ENCODE measurements at places on chromosomes 1 and 21. TPM values are rescaled to one million over a fixed set of nuclear protein-coding genes. Genes with fewer than 3 reads are reported as not detected.

- no peaks in the 10 kb centered on the region for H3K36me3 ChIP-seq
- no peaks in the 10 kb centered on the region for H3K27me3 ChIP-seq
- peaks cover 14% of the 10 kb centered on the region for H3K4me1 ChIP-seq
Measured at GRCh38 chr1:39825432-39825941, 36.8 kb upstream of the BMP8B start.

- peaks cover 5% of the 10 kb centered on the region for H3K27me3 ChIP-seq
- peaks cover 72% of the 10 kb centered on the region for H3K4me1 ChIP-seq
- H3K27ac ChIP-seq, result no peak overlapping the region
- peak overlapping the region; percentile 74 for H3K4me3 ChIP-seq
- no peaks in the 10 kb centered on the region for H3K36me3 ChIP-seq
Measured at GRCh38 chr1:23567996-23568607, 8.8 kb upstream of the ID3 start.

GRCh38 chr21:42656872-42657271, 3.5 kb downstream of the PDE9A start:
- DNase-seq, result no peak
- H3K27ac ChIP-seq, result no peak overlapping the region
- H3K36me3 ChIP-seq, result no peaks in the 10 kb centered on the region
- no peaks in the 10 kb centered on the region for H3K27me3 ChIP-seq
- peaks cover 33% of the 10 kb centered on the region for H3K4me1 ChIP-seq
- no peak overlapping the region for H3K4me3 ChIP-seq

GRCh38 chr1:224605482-224606181, 10.5 kb upstream of the CNIH3 start:
- H3K27me3 ChIP-seq, result peaks cover 3% of the 10 kb centered on the region
- no peak overlapping the region for H3K27ac ChIP-seq
- no peak overlapping the region for H3K4me3 ChIP-seq
- DNase-seq, result no peak
- H3K36me3 ChIP-seq, result no peaks in the 10 kb centered on the region

DNA sequence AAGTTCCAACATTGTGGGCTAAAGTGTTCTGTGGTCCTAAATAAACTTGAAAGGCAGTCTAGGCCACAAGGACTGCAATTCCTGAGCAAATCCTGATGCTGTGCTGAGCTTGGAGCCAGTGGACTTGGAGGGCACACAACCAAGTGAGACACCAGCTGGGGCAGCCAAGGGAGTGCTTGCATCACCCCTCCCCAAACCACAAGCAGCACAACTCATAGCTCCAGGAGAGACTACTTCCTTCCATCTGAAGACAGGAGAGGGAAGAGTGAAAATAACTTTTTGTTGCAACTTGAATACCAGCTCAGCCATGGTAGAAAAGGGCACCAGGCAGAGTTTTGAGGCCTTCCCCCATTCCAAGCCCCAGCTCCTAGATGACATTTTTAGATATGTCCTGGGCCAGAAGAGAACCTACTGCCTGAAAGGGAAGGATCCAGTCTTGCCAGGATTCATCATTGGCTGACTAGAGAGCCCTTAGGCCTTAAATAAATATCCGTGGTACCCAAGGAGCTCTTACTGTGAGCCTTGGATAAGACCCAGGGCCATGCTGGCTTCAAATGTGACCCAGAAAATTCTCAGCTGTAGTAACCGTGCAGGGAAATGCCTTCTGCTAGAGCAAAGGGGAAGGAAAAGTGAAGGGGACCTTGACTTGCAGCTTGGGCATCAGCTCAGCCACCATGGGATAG, 35.4 kb upstream of the LRRC8B start:
- no peaks in the 10 kb centered on the region for H3K27me3 ChIP-seq
- no peak overlapping the region for H3K27ac ChIP-seq
- no peaks in the 10 kb centered on the region for H3K36me3 ChIP-seq
- H3K4me1 ChIP-seq, result no peaks in the 10 kb centered on the region

- H3K27ac ChIP-seq, result no peak overlapping the region
- H3K27me3 ChIP-seq, result no peaks in the 10 kb centered on the region
- H3K36me3 ChIP-seq, result no peaks in the 10 kb centered on the region
- peaks cover 19% of the 10 kb centered on the region for H3K4me1 ChIP-seq
- no peak for DNase-seq
- H3K4me3 ChIP-seq, result no peak overlapping the region
Measured at GRCh38 chr1:234853906-234854644, 244.1 kb upstream of the IRF2BP2 start.

DNA sequence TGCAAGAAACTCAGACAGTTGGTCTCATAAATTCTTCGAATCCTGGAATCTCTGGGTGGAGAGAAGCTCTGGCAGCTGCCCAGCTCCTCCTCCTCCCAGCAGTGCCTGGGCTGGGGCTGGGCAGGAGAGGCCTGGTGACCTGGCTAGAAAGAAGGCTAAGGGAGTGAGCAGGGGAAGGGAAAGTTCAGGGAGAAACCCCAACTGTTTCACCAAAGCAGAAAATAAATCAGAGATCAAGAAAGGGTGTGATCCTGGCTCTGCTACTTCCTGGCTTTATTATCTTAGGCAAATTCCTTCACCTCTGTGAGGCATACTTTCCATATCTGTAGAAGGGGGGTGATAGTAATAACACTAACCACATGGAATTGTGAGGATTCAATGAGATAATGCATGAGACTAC, 8.8 kb upstream of the COL16A1 start:
- peaks cover 17% of the 10 kb centered on the region for H3K27me3 ChIP-seq
- H3K27ac ChIP-seq, result no peak overlapping the region
- H3K4me1 ChIP-seq, result peaks cover 52% of the 10 kb centered on the region
- DNase-seq, result no peak

- no peak overlapping the region for H3K27ac ChIP-seq
- no peaks in the 10 kb centered on the region for H3K36me3 ChIP-seq
- H3K27me3 ChIP-seq, result no peaks in the 10 kb centered on the region
- peaks cover 8% of the 10 kb centered on the region for H3K4me1 ChIP-seq
- H3K4me3 ChIP-seq, result no peak overlapping the region
Measured at GRCh38 chr1:245969283-245969682, 537.8 kb downstream of the SMYD3 start.

GRCh38 chr1:219461981-219462400, 150.9 kb downstream of the ZC3H11B start:
- H3K4me3 ChIP-seq, result no peak overlapping the region
- H3K4me1 ChIP-seq, result no peaks in the 10 kb centered on the region
- DNase-seq, result no peak
- no peak overlapping the region for H3K27ac ChIP-seq

The KIF17 gene
- total RNA-seq, result 0.24 TPM

The AMY2A gene
- not detected for total RNA-seq

The ZNF648 gene
- total RNA-seq, result 0.13 TPM

The THEMIS2 gene
- 0.46 TPM for total RNA-seq

The BMP8B gene
- total RNA-seq, result 0.14 TPM

Measured in HepG2 (cell line).